ENCODE measurements at places on chromosomes 1 and 21.

- no peak for DNase-seq
These were observed 163.6 kb downstream of the GLUL start for GRCh38 chr1:182227864-182228547.

- DNase-seq, result peak; percentile 8
These were observed 535.5 kb downstream of the PTPRC start for GRCh38 chr1:199174336-199174735.

- DNase-seq, result no peak
These were observed 118.2 kb upstream of the GRIK3 start for GRCh38 chr1:37152491-37152890.

DNA sequence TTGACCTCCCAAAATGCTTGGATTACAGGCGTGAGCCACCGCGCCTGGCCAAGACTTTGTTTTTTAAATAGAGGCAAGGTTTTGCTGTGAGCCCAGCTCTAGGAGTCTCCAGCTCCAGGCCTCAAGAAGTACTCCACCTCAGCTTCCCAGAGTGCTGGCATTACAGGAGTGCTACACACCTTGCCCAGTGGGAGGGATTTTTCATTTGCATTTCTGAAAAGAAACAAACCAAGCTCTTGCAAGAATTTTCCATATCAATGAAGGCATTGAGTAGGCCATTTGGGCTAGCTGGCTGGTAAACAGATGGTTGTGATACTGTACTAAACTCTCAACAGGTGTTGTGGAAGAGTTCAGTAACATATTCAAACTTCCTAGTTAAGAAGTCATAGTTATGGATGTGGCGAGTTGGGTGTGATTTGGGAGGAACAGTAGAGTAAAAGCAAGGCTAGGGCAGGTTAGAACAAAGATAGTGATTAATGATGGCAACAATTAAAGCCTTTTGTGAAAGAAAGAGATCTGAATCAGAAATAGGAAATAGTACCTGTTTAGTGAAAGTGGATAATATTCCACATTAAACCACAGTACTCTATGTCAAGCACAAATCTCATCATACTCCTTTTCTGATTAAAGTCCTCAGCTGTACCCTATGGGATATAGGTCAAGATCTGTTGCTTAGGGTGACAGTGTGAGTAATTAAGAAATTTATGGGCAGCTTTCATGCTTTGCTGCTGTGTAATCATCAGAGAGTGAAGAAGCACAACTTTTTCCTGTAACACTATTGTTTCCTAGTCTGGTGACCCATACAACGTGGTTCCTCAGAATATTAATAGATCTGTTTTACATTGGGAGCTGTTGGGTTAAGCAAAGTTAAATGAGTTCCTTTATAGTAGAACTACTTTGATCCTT, 10.7 kb downstream of the AKIRIN1 start:
- no peak for DNase-seq

DNA sequence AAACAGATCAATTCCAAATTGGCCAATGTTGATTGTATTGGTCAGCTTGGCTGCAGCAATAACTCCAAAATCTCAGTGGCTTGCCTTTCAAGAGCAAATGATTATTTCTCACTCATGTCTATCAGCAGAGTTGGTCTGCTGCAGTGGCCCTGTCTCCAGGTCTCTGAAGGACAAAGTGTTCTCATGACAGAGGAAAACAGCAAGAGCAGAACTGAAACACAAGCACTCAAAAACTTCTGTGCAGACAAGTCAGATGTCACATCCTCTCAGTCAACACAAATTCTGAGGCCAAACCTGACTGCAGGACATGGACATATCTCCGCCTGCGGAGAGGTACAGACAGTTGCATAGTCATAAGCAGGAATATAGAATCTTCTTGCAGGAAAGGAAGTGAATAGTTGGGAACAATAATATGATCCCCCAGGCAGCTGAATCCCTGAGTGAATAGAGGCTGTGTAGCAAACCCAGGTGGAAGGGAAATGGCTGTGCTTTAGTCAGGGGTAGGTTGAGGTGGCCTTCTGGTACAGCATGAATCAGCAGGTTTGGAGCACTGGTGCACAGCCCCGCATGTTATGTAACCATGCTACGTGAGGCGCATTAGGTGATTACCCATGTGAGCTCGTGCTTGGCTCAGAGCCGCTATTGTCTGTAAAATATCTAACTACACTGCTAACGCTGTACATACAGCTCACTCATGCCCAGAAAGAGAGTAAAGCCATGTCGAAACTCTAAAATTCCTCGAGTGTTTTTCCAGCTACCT, 17.1 kb upstream of the UBE2U start:
- no peak for DNase-seq

DNA sequence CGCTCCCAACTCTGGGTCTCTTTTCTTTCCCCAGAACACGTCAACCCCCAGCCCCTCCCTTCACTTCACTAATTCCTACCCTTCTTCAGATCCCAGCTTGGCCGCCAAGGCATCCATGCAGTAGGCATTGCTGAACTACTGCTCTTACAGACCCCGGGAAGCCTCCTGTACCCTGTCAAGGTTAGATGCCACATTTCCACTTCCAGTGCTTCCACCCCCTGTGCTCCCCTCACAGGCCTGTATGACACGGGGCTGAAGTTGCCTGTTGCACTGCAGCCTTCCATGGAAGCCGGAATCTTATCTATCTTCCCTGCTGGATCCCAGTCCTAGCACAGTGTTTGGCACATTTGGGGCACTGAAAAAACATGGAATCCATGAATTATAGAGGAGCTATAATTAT, 99.0 kb upstream of the SOD1 start:
- no peak for DNase-seq

DNA sequence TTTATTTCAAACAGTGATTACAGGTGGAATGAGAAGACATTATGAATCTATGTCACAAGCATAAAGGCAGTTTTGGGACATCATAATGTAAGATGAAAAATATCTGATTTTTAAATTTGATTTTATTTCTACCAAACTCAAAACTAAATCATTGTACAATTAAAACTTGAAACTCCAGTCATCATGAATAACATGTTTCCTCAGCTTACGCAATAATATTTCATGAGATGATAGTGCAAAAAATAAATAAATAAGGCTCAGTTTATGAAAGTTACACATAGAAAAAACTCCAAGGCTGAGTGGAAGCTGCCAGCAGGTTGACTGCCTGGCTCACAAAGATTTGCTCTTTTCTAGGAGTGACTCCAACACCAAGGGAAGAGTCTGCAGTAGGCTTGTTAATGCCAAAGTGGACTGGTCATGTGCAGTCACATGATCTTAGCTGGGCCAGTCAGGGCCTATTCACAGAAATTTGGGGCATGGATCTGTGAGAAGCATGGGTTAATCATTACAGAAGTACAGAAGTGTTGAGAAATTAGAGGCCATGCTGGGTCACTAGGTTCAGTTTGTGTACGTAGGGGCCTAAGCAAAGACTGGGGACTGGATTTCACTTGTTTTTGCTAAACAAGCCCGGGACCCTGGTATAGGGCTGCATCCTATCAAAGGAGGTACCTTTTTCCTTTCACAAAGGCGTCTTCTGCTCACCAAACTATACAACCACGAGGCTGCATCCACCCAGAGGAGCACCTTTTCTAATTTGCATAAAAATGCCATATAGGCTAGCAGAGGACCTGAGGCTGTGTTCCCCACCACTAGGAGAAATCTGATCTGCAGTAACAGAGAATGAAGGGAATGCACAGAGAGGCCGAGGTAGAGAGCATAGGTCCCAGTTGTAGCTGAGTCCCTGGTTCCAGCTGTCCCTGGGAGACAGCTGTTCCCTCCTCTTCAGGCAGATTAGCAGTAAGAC, 4.9 kb upstream of the ABCA4 start:
- no peak for DNase-seq

GRCh38 chr1:61130338-61131000, 48.1 kb downstream of the NFIA start:
- no peak for DNase-seq

- DNase-seq, result no peak
These were observed 86.8 kb upstream of the ARHGAP29 start for GRCh38 chr1:94324178-94324544.

GRCh38 chr1:243848165-243848857, 1.7 kb downstream of the AKT3 start:
- DNase-seq, result no peak

GRCh38 chr21:17688912-17689874, 76.5 kb upstream of the BTG3 start:
- peak; percentile 74 for DNase-seq

DNA sequence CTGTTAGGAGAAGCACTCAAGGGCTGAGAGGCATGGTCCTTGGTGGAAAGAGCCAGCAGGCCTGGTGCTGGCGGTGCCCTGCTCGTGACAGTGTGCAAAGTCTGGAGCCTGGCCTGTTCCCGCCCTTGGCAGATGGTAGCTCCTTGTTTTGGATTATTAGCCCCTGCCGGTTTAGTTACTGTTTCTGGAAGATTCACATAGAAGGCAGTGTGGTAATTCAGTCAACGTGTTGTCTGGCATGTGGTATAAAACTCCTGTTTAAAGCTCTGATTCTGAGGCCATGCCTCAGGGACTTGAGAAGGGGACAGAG, 6.8 kb downstream of the PKNOX1 start:
- DNase-seq, result no peak

DNA sequence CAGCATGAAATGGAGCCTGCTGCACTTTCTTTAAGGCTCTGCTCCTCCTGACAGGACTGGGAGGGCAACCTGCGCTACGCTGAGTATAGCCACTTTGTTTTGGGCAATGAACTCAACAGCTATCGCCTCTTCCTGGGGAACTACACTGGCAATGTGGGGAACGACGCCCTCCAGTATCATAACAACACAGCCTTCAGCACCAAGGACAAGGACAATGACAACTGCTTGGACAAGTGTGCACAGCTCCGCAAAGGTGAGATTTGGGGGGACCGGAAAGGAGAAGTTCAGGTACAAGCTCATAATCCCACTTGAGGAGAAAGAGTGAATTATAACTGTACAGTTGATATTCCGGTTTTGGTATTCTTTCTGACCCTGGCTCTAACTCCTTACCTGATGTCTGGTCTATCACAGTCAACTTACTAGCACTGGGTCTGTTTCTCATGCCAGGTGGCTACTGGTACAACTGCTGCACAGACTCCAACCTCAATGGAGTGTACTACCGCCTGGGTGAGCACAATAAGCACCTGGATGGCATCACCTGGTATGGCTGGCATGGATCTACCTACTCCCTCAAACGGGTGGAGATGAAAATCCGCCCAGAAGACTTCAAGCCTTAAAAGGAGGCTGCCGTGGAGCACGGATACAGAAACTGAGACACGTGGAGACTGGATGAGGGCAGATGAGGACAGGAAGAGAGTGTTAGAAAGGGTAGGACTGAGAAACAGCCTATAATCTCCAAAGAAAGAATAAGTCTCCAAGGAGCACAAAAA, 5.4 kb downstream of the ANGPTL7 start:
- DNase-seq, result no peak

DNA sequence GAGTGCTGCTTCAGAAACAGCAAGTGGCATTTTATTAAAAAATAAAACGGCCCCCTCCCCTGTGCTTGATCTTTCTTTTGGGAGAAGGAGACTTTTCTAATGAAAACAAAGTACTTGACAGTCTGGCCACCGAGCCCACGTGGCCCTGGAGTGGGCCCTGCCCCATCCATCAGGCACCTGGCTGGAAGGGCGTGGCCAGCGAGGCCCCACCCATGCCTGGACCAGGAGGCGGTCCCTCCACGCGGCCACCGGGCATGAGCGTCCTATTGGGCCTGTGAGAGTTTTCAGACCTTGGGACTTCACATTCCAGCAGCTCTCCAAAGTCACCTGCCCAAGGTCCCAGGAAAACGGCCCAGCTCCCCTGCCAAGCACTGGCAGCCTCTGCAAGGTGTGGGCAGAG, 144.7 kb downstream of the CASZ1 start:
- no peak for DNase-seq

- peak; percentile 50 for DNase-seq
These were observed 1.7 kb downstream of the RCC2 start for GRCh38 chr1:17437580-17438317.

- DNase-seq, result no peak
These were observed 22.8 kb upstream of the ZBTB21 start for GRCh38 chr21:42032968-42033367.

- DNase-seq, result no peak
These were observed 24.1 kb downstream of the SLC9A1 start for GRCh38 chr1:27130798-27131197.

DNA sequence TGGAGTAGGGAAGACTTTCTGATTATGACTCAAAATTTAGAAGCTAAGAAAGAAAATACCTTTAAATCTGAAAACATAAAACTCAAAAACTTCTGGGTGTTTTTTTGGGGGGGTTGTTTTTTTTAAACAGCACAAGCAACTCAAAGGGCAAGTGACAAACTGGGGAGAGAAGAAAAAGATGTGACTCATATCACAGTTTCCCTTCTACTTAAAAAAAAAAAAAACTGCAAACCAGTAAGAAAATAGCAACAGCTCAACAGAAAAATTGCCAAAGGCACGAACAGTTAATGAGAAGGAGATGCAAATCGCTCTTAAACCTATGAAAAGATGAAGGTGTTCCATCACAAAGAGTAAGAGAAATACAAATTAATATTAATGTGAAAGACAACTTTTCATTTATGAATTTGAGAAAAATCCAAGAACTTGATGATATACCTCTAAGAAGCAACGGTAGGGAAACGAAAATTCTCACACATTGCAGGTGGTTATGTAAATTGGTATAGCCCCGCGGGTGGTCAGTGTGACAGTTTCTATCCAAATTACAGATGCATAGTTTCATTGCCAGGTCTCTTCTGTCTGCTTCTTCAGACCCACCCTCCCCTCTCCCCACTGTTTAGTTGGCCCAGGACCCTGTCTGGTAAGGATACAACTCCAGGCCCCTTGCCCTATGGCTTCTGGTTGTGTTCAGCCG, 9.0 kb downstream of the IFNAR2 start:
- no peak for DNase-seq

GRCh38 chr1:219668446-219668845, 55.5 kb upstream of the ZC3H11B start:
- DNase-seq, result no peak

Measured in activated naive CD4-positive, alpha-beta T cell treated with anti-CD3 and anti-CD28 coated beads for 36 hours (primary cell).